Cardiac septum (tissue), 1 donor: ENCODE measurements at places on chromosomes 16 and 17.
A peak's percentile ranks its signal among the peaks of the same experiment; 100 is the strongest.

- peak; percentile 80 for DNase-seq
Observed at GRCh38 chr17:27247071-27247957, 46.6 kb upstream of the WSB1 start.

GRCh38 chr16:28531777-28532744 lies 6.7 kb downstream of the NUPR1 start:
- DNase-seq: peak; percentile 82

- DNase-seq: no peak
Observed at GRCh38 chr16:70730031-70730430, 44.2 kb upstream of the MTSS2 start.

GRCh38 chr17:14454746-14455145 lies 153.9 kb downstream of the HS3ST3B1 start:
- no peak for DNase-seq

DNA sequence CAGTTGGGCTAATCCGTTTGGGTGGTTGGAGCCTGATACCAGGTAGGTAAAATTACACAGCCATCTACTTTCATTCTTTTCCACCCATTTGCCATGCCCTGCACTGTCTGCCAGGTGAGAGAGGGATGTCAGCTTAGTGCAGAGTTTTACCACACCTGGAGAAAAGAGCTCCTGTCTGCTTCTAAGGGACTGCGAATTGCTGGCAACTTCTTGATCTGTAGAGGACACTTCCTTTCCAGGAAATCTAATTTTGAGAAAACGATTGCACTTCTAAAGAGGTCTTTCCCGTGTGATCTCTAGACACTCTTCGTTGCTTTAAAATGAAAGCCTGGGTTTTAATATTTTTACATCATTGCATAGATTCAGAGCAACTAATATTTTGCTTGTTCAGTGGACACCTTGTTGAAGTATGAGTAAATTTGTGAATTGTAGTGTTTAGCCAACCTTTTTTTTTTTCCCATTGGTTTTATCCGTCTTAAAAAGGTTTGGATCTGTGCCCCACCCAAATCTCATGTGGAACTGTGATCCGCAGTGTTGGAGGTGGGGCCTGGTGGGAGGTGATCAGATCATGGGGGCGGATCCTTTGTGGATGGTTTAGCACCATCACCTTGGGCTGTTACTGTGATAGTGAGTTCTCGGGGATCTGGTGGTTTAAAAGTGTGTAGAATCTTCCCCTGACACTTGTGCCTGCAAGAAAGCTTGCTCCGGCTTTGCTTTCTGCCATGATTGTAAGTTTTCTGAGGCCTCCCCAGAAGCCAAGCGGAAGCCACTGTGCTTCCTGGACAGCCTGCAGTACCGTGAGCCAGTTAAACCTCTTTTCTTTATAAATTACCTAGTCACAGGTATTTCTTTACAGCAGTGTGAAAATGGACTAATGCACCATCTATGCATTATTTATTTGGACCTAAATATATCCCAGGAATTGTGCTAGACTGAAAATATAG lies 104.6 kb downstream of the PRKCA start:
- no peak for DNase-seq

DNA sequence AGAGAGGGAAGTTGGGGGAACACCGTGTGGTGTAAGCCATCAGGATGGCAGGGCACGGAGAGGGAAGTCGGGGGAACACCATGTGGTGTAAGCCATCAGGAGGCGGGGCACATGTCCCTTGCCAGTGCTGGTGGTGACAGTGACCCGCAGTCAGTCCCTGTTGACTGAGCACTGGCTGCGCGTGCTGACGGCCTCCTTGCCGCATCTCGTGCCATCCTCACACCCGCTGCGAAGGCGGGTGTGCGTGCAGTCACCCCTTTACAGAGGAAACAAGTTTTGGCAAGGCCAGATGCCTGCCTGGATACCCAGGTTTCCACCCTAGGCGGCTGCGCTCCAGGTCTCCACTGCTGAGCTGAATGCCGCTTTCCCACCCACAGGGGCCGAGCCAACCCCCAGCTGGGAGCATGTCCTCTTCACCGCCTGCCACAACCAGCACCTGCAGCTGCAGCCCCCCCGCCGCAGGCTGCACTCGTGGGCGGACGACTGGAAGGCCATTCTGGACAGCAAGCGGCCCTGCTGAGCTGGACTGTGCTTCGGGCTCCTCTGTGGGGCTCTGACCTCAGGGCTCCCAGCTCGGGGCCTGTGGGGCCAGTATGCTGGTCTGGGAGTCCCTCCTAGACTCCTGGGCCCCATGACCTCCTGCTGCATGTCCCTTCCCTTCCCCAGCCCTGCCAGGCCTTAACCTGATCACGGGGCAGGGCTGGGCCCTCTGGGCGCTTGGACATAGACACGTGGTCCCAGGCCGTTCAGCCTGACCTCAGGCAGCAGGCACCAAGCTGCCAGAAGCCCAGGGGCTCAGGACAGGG lies 43.5 kb downstream of the NT5M start:
- peak; percentile 75 for DNase-seq

GRCh38 chr17:19249681-19250080 lies 12.5 kb downstream of the EPN2 start:
- DNase-seq: no peak

GRCh38 chr16:57084257-57084770 lies 8.1 kb upstream of the CPNE2 start:
- peak; percentile 89 for DNase-seq

DNA sequence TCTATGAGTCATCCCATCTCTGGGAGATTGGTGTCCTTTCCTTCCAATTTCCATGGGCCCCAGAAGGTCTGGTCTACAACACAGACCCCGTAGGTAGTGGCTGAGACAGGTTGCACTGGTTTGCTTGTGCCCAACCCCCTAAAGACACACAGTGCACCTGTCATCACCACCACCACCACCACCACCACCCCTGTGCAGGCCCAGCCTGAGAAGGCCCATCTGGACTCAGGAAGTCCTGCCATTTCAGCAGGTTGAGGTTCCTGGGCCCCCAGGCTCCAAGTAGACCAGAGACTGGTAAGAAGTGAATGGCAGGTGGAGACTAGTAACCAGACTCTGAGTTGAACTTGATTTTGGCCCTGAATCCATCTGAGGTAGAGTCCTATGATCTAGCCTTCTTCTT lies 25.9 kb upstream of the PHB1 start:
- no peak for DNase-seq

- DNase-seq: no peak
Observed at GRCh38 chr17:50190293-50190602, 11.2 kb downstream of the COL1A1 start.

- DNase-seq: no peak
Observed at GRCh38 chr16:9499941-9500593, 408.6 kb downstream of the HAPSTR1 start.

GRCh38 chr17:14019186-14019956 lies 49.9 kb upstream of the COX10 start:
- no peak for DNase-seq

- DNase-seq: no peak
Observed at GRCh38 chr17:38942696-38943334, 17.4 kb downstream of the LASP1NB start.

GRCh38 chr16:7755347-7755882 lies 422.8 kb downstream of the RBFOX1 start:
- no peak for DNase-seq

DNA sequence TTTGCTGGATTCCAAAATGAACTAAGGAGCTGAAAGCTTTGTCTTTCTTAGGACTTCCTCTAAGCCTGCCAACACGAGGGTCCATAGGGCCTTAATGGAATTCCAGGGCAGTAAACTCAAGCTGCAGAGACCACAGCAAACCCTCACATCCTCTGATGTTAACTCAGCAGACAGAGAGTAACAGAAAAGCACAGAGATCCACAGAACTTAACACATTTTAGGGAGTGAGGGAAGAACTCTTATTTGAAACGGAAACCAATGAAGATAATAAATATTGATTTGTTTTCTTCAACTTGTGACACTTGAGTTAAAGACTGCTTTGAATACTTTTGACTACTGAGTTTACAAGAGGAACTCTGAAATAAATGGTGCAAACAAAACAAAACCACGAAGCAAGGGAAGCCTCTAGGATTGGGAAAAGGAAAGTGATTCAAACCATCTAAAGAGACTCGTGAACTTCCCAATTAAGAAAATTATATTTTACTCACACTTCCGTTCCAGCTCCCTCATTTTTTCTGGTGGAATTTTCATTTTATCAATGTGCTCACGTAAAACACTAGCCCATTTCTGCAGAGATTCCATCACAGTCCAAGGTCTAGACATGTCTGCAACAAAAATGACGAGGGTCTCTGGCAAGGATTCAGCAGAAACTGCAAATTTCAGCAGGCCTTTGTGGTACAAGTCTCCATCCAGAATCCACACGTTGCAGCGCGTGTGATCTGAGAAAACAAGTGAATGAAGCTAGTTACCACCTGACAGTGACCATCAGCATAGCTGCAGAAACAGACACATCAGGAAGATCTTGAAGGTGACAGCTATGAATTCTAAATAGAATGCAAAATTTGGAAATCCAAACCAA lies 9.2 kb downstream of the DYNC1LI2 start:
- no peak for DNase-seq

GRCh38 chr17:77410470-77410869 lies 269.7 kb downstream of the SEC14L1 start:
- no peak for DNase-seq

DNA sequence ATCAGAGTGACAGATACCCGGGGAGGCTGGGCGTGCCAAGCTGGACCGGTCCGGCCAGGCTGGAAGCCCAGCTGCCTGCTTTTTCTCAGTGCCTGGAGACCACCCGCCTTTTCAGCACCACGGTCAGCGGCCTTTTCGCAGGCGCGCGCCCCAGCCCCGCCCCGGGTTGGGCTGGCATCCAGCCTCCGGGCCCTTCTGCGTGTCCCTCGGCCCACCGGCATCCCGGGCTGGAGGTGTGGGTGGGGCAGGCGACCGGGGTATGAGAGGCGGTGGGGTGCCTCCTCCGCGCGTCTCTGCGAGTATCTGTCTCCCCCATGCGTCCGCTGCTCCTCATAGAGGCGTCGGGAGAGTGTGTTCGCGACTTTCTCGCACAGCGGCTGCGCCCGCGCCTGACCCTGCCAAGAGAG lies 102.5 kb downstream of the MRM1 start:
- no peak for DNase-seq

DNA sequence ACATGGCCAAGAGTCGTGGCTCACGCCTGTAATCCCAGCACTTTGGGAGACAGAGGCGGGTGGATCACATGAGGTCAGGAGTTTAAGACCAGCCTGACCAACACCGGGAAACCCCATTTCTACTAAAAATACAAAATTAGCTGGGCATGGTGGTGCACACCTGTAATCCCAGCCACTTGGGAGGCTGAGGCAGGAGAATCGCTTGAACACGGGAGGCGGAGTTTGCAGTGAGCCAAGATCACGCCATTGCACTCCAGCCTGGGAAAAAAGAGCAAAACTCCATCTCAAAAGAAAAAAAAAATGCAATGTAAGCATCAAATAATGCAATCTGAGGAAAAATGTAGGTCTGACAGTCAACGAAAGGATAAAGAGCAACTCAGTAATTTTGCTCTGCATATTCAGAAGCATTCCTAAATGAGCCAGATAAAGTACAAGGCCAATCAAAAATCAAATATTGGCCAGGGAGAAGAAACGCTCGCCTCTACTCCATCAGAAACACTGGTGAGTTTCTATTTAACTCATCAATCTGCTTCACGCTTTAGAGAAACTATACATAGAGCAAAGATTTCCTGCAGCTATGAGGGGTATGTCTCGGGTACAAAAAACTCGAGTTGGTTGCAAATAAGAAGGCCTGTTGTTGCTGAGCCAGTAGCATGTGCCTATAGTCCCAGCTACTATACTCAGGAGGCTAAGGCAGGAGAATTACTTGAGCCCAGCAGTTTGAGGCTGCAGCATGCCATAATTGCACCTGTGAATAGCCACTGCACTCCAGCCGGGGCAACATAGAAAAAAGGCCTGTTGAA lies 3.7 kb downstream of the TXNDC11 start:
- no peak for DNase-seq

DNA sequence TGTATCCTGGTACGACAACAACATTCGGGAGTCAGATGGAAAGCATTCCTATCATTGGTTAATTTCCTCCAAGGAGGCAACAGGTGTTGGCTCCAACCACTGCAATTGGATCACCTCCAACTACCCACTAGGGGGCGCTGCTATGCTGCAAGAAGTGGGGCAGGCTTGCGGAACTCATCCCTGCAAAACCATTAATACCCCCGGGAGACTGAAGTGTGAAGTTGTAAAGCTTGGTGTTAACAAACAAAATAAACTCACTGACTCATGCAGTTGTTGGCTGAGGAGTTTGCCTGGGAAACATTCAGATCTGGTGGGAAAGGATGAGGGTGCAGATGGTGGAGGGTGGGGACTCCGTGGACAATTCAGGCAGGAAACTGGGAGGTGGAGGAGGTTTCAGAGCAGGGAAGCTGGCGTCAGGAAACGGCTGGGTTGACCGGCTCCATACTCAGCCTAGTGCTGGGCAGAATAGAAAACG lies 84.9 kb downstream of the HS3ST2 start:
- peak; percentile 86 for DNase-seq

GRCh38 chr17:81651692-81652091 lies 4.7 kb downstream of the PDE6G start:
- no peak for DNase-seq

DNA sequence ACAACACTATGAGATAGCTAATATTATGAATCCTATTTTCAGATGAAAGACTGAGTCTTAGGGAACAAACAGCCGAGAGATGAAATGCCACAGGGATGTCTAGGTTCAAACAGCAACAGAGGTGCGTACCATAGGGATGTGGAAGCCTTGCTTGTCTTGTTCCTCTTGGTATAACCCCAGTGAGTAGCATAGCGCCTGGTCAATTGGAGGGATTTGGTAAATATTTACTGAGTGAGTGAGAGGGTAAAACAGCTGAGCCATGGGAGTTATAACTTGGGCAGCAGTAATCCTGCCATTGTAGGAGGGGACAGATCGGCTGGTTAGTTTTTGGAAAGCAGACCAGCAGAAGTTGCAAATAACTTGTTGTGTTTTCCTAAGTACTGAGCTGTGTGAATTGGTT lies 80.2 kb downstream of the WWOX start:
- DNase-seq: no peak

GRCh38 chr17:55441544-55441943 lies 19.9 kb upstream of the MMD start:
- no peak for DNase-seq

GRCh38 chr16:12474806-12475410 lies 328.8 kb downstream of the CPPED1 start:
- DNase-seq: peak; percentile 31

DNA sequence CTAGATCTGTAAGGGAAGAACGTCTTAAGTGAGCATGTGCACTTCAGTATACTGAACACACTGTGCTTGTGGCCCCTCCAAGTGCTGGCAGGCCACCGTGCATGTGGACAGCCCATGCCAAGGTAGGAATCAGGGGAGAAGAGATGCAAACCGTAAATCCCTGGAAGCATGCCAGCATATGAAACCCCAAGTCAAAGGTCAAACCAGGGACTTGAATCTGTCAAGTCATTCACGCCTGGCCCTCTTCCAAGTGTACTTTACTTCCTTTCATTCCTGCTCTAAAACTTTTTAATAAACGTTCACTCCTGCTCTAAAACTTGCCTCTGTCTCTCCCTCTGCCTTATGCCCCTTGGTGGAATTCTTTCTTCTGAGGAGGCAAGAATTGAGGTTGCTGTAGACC lies 2.8 kb upstream of the ATXN2L start:
- no peak for DNase-seq

- no peak for DNase-seq
Observed at GRCh38 chr16:58196898-58197313, 1.0 kb downstream of the CSNK2A2 start.

GRCh38 chr16:27764869-27765675 lies 215.1 kb downstream of the KATNIP start:
- DNase-seq: no peak

- DNase-seq: no peak
Observed at GRCh38 chr16:85789773-85790172, 9.6 kb downstream of the EMC8 start.
